ENCODE measurements at places on chromosomes 7 and 10. TPM values are rescaled to one million over a fixed set of nuclear protein-coding genes. Genes with fewer than 3 reads are reported as not detected.

ALOX5 gene
- not detected for total RNA-seq

SNX10 gene
- total RNA-seq = 7.1 TPM

MBL2 gene
- not detected for total RNA-seq

GCK gene
- total RNA-seq = not detected

ENTPD1 gene
- total RNA-seq = not detected

CALML3 gene
- 0.25 TPM for total RNA-seq

ZNF212 gene
- 14.7 TPM for total RNA-seq

SGCE gene
- 39.4 TPM for total RNA-seq

NRG3 gene
- total RNA-seq = not detected
